ENCODE measurements at places on chromosomes 1 and 21.

DNA sequence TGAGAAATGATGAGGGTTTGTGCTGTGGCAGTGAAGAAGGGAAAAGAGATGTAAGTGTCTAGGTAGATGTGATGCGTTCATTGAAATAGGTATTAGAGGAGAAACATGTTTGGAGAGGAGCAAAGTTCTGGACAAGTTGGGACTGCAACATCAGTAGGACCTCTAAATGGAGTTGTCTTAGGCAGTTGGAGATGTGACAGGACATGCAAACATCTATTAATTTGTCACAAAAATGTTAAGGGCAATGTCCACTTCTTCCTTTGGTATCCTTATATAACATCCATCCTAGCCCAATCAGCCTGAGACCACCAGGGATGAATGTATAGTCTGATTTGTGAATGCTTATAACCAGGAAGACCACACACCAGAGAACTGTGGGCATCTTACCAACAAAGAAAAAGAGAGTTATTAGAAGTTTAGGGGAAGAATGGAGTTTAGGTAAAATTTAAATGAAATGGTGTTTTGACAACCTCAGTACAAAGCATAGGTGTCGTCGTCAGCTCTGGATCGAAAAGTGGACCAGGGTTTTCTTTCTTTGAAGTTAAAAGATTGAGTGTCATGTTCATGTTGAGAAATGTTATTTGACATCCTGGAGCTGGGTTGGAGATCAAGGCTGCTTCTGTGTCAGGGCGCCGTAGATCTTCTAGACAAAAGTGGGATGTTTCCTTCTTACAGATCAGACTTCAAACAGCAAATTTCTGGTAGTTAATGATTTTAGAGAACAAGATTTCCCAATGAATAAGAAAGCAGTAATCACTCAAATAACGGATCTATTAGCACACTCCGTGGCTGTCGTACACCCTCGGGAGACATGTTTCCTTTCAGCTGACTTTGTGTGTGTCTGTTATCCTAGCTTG is 8.7 kb downstream of the COA6 start:
- no peak for DNase-seq

GRCh38 chr1:201275253-201275666 is 8.0 kb upstream of the PKP1 start:
- no peak for DNase-seq

GRCh38 chr1:160954158-160955104 is at the start of gene ITLN2:
TSS of gene ITLN2 (minus strand) at chr1:160954809. CDS start at chr1:160954741, 68 bp downstream.
- no peak for DNase-seq

DNA sequence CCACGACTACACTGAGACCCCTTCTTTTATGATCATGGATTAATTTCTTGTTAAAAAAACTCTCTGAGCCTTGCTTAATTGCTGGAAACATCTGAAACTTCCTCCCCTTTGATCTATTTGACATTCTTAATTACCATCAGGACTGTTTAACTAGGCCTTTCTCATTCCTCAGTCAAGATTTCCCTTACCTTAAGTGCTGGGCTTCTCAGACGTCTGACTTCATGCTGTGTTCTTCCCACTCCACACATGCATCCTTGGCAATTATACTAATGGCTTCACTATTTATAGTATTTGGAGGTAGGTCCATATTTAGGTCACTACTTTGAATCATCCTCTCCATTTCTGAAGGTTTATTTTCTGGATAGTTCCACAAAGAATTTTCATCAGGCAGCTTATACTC is 341.3 kb upstream of the TMPRSS15 start:
- DNase-seq, result no peak

DNA sequence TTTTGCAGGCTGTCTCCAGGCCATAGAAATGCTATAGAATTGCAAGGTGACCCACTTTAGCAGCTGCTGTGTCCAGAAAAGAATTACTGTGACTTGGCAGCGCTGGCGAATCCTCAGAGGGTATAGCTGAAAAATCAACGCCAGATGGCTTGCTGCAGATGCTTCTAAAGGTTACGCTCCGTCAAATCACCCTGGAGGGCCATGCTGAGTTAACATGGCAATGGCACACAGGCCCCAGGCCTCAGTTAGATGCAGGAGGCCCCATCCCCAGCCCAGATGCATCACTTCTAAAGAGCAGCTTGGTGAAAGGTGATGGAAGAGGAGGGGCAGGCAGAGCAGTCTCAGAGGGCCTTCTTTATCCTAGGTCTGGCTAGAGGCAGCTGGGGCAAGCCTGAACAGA is 18.0 kb downstream of the KIAA1614 start:
- no peak for DNase-seq

DNA sequence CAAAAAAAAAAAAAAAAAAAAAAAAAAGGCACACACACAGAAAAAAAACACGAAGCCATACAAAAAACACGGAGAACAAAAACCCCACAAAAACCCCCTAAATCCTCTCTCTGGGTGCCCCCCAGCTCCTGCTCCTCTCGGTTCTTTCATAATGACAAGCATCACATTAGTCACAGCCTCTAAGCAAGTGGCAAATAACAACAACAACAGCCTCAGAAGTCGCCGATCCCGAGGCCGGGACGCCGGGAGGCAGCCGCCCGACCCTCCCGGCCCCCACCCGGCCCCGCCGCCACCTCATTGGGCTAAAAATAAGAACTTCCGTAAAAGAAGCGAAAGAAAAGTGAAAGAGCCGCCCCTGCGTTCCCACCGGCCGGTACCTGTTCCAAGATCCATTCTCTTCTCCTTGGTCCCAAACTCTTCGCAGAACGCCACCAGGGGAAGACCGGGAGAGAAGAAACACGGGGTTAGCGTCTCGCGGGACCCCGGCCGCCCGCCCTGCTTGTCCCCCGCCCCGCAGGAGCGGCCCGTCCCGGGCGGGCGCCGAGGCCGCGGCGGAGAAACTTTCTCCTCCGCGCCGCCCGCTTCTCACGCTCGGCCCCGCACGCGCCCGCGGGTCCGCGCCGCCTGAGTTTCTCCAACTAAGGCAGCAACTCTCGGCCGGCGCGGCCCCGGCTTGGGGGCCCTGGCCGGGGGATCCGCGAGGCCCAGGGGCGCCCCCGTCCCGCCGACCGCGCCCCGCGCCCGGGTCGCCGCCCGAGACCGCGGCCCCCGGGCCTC is 102.8 kb downstream of the CASZ1 start:
- DNase-seq, result no peak

GRCh38 chr1:55192093-55192492 is 23.1 kb downstream of the USP24 start:
- no peak for DNase-seq

DNA sequence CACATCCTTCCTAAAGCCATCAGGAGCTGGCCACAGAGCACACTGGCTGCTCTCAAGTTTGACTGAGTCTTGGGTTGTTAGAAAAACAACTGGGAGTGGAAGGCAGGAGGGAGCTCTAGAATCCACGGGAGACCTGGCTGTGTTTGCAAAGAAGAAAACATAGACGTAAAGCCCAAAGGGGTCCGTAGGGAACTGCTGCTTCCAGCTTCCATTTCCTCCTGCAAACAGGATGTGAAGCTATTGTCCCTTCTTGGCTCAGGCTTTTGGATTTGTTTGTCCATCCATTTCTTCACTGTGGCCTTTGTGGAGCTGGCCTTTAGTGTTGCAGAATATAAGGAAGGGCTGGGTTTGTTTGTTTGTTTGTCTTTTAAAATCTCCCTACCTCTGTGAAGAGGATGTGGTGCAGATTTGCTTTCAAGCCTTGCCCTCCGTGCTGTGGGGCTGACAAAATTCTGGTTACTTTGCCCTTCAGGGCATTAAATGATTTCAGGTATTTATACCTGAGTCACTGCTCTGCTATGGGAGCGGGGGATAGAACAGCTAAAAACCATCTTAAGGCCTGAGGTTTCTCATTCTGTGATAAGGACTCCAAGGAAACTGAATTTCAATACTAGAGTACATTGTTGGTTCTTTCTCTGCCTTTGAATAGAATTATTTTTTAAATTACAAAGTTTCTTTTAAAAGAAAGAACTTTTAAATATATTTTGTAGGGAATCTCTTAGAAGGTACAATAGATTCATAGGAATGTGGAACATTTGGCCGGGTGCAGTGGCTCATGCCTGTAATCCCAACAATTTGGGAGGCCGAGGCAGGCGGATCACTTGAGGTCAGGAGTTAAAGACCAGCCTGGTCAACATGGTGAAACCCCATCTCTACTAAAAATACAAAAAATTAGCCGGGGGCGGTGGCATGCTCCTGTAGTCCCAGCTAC is 74.3 kb downstream of the MPZL1 start:
- no peak for DNase-seq

- DNase-seq, result peak; percentile 29
These were observed 841 bp downstream of the ADSS2 start for GRCh38 chr1:244450597-244451538.

- DNase-seq, result no peak
These were observed 164.0 kb upstream of the KLHDC7A start for GRCh38 chr1:18316764-18317163.

DNA sequence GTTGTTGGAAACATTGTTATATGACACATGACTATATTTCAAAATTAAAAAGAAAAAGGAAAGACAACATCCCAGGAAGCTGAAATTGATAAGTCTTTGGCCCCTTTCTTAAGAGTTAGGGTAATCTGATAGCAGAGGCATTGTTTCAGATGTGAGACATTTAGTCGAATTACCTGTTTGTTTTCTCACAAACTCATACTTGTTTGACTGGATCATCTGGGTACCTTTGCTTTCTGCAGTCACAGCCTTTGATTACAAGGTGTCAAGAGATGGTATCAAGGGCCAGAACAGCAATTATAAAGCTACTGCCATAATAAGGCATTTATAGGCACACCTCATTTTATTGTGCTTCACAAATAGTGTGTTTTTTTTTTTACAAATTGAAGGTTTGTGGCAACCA is 136.3 kb downstream of the DUSP10 start:
- no peak for DNase-seq

GRCh38 chr21:10627316-10627863 is 106.0 kb downstream of the TPTE start:
- no peak for DNase-seq

- DNase-seq, result no peak
These were observed 43.7 kb downstream of the HLX start for GRCh38 chr1:220922951-220923350.
